ENCODE measurements at places on chromosomes 4 and X. TPM values are rescaled to one million over a fixed set of nuclear protein-coding genes. Genes with fewer than 3 reads are reported as not detected.

The ABCE1 gene
- 73.7 TPM for total RNA-seq

The FGFBP2 gene
- total RNA-seq = not detected

The NAA11 gene
- 3.9 TPM for total RNA-seq

The ARAF gene
- 57.3 TPM for total RNA-seq

The FAM156B gene
- total RNA-seq = 14.9 TPM

The KCNE5 gene
- 1.3 TPM for total RNA-seq

The FHL1 gene
- 69.3 TPM for total RNA-seq

The POU3F4 gene
- total RNA-seq = not detected

The FAAH2 gene
- total RNA-seq = 0.14 TPM
